Colonic mucosa (tissue), 4 donors: ENCODE measurements at places on chromosomes 6 and 20. TPM values are rescaled to one million over a fixed set of nuclear protein-coding genes. Genes with fewer than 3 reads are reported as not detected.

- no peaks in the 10 kb centered on the region for H3K36me3 ChIP-seq
- peaks cover 5% of the 10 kb centered on the region for H3K4me1 ChIP-seq
- no peak for DNase-seq
Observed at GRCh38 chr6:4774296-4774695, 1.9 kb upstream of the CDYL start.

GRCh38 chr20:14142964-14143627 lies 147.8 kb downstream of the MACROD2 start:
- no peak for DNase-seq
- no peak overlapping the region for H3K4me3 ChIP-seq
- no peaks in the 10 kb centered on the region for H3K36me3 ChIP-seq

DNA sequence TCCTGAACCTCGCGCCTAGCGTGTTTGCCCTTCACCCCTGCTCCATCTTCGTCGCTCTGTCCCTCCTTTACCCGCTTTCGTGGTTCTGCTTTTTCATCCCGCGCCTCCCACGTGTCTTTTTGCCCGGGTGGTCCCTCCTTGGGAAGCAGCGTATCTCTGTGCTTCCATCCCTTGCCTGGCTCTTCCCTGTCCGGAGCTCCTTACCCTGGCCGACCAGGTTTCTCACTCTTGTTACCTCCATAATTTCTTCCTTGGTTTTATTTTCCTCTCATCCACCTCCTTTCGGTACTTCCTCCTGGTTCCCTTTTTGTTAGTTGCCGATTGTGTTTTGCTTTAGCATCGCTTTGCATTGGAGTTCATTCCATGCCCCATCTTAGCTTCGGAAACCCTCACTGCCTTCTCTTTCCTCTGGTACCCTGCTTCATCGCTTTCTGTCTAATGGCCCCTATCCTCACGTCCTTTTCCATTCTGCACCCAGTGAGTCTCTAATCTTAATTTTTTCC lies 735 bp downstream of the FAM135A start:
- H3K27ac ChIP-seq = peak overlapping the region; percentile 87
- H3K4me3 ChIP-seq = peak overlapping the region; percentile 87
- no peaks in the 10 kb centered on the region for H3K27me3 ChIP-seq
- no peaks in the 10 kb centered on the region for H3K36me3 ChIP-seq

DNA sequence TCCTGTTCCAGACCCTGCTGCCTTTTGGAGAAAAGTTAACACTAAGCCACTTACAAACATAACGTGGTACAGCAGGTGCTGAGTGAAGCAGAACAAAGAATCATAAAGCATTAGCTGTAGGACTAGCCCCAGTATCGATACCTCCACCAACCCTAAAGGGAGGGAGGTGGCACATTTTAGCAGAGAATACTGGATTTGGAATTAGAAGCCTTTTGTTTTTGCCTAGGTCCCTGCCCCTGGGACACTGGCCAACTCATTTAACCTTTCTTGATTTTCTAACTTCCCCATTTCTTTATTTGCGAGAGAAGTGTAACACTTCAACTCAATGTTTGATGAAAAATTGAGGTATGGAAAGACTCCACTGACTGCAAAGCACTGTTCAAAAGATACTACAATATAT lies 93.5 kb downstream of the B3GAT2 start:
- no peaks in the 10 kb centered on the region for H3K4me1 ChIP-seq
- no peaks in the 10 kb centered on the region for H3K36me3 ChIP-seq
- no peaks in the 10 kb centered on the region for H3K27me3 ChIP-seq
- H3K4me3 ChIP-seq = no peak overlapping the region

DNA sequence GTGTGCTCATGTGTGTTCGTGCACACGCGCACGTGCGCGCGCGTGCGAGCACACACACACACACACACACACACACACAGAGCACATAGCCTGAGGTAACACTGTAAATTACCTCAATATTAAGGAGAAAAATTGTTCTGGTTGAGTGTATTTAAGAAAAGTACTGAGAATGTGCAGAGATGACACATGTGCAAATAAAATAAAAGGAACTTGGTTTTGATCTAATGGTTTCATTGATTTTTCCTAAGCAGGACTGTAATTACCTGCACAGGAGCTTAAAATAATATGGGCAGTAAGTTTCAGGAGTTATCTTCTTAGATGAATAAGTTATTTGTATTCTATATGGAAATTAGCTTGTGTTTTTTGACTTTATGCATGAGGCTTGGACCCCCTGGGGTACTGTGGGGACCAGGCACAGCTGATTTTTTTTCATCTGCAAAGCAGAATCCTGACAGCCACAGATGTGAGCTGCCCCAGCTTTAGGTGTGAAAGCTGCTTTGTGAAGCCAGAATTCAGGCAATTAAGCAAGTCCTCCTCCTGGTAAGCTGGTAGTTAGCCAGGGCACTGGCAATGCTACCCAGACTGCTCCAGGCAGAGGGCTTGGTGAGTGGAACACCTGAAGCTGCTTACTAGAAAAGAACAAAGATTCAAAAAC lies 1040.6 kb upstream of the CITED2 start:
- no peak overlapping the region for H3K27ac ChIP-seq
- DNase-seq = no peak
- no peak overlapping the region for H3K4me3 ChIP-seq

DNA sequence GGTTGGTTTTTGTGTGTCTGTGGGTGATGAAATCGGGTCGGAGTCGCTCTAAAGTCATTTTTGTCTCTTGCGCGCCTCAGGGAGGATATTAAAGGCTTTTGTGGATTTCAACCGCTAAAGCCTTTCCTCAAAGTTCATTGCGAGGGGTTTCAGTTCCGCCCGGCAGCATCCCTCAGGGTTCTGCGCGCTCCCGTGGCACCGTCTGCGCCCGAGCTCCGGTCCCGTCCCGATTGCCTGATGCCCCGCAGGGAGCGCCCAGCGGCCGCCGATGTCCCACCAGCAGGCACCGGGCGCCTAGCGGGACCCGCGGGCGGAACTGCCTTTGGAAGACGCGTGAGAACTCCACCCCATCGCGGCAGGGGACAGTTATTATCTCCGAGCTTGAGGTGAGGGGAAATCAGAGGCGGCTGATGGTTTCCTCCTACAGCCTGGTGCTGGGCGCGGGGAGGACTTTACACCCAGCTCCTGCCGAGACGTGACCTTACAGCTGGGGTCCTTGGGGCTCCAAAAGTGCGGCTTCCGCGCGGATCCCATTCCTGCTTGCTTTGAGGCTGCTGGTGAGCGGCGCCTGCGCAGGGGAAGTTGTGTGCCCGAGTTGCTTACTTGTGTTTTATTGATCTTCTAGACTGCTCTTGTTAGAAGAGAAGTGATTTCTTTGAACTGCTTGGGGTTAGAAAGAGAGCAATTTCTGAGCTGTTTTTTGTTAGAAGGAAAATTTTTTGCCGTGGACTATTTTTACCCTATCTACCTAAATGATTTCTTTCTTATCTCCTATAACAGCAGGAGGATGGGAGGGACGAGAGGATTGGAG lies 27.1 kb downstream of the ULBP1 start:
- peaks cover 89% of the 10 kb centered on the region for H3K27me3 ChIP-seq
- no peaks in the 10 kb centered on the region for H3K36me3 ChIP-seq
- no peak overlapping the region for H3K27ac ChIP-seq
- H3K4me1 ChIP-seq = peaks cover 4% of the 10 kb centered on the region
- H3K4me3 ChIP-seq = peak overlapping the region; percentile 11
- DNase-seq = no peak

Gene TNNC2
- 3.8 TPM for total RNA-seq

Gene NNAT
- total RNA-seq = not detected
